ENCODE measurements at places on chromosomes 12 and 14. TPM values are rescaled to one million over a fixed set of nuclear protein-coding genes. Genes with fewer than 3 reads are reported as not detected.

Gene CPM
- not detected for total RNA-seq

GRCh38 chr14:53567236-53567780 lies 389.3 kb downstream of the BMP4 start:
- DNase-seq: no peak

Gene EIF2S3B
- total RNA-seq: 4.1 TPM

GRCh38 chr12:32893458-32893857 lies 3.1 kb downstream of the PKP2 start:
- no peak for DNase-seq

Gene CCDC60
- total RNA-seq: 3.8 TPM

DNA sequence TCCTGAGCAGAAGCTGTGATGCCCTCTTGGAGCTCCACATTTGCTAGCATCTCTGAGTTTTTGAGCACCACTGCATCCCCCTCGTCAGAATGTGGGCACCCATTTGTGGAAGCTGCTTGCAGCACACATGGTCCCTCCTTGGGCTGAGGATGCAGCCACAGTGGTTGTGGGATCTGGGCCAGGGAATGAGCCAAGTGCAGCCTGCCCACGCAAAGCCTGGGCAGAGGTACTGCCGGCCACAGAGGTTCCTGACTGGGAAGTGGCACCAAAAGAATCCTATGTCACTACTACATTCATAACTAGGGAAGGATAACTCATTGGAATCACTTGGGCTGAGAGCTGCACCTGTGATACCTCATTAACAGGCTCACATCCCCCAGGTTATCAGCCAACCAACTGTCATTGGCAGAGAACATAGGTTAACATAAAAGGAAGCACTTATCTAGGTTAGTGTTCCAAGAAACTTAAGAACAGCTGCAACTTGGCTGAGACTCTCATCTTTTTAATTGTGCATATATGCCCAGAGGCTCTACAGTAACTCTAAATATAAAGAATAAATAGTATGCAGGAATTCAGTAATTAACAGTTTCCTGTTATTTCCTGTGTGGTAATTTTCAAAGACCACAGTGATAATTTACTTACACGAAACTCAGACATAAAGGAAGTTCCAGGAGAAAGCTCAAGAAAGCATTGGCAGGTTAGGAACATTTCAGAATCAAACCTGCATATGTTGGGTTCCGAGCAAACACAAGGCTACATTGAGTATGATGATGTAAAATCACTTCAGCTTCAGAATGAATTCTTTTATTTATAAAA lies 145.3 kb downstream of the BCAT1 start:
- no peak for DNase-seq

DNA sequence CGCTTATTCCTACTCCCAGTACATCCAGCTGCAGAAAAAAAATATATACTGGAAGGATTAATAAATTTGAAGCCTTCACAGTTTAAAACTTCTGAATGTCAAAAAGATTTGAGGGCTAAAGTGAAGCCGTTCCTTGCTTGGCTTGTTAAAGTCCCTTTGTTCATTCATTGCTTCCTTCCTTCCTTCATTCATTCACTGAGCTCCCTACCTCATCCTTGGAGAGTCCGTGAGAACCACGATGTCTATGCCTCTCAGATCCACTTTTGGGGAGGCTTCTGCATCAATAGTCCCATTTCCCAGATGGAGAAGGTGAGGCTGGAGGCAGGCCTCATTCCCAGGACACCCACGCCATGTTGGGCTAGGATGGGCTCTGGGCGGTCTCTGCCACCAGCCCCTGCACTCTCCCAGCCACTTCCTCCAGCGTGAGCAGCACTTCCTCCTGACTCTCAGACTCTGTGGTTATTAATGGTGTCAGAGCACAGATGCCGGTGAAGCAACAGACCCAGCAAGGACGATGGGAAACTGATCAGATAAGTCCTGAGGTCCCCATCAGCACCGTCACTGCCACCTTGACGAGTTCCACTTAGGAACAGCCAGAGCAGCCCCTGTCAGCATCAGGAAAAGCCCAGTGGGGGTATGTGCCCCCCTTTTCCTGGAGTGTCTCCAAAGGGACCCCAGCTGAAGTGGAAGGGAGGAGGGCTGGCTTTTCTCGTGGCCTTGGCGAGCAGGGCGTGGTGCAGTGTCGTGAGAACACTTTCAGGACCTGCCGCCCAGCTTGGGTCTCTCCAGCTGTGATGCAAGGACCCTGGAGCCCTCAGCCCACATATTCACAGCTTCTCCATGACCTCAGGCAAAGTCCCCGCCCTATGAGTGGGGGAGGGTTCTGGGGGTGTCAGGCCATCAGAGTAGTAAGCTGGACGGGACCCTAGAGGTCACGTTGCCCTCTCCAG lies 21.2 kb downstream of the ASB2 start:
- no peak for DNase-seq

Gene FGF23
- not detected for total RNA-seq

DNA sequence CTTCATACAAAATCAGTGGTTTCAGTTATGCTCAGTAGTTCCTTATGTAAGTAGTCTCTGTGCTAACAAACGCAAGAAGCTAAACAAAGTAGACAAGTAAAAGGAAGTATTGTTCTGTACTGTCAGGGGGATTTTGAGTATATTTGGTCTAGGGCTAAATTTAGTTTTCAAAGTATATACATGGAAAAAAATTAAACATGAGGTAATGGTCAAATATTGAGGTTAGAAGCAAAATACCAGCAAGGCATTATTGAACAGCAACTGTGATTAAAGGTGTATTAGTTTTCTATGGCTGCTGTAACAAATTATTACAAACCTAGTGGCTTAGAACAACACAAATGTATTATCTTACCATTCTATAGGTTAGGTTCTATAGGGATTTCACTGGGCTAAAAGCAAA lies 18.8 kb downstream of the GNG2 start:
- DNase-seq: no peak

Gene MAP3K9
- total RNA-seq: 20.0 TPM

Gene C12orf50
- total RNA-seq: 0.25 TPM

DNA sequence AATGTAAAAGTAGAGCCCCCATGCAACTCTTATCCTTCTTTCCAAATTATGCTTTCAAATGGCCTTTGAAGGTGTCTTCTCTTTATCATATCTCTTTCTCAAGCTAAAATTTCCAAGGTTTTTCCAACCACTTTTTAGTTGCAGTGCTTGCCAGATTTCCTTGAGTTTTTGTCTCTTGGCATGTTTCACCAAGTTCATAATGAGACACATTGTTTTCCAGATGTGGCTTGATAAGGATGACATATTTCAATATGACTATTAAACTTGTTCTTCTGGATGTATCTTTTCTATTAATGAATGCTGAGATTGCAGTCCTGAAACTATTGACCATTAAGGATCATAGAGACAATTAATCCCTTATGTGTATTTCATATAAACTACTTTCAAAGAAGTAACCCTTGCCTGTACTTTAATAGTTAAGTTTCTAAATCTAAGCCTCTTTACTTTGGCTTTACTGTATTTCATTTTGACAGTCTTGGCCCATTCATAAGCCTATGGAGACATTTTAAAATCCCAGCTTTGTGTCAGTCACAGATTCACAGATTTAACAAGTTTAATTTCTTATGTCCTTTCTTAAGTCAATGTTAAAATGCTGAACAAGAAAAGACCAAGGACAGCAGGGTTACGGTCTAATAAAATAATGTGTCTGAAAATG lies 151.5 kb downstream of the LRFN5 start:
- no peak for DNase-seq

GRCh38 chr12:128693771-128694170 lies 130.0 kb downstream of the SLC15A4 start:
- no peak for DNase-seq

DNA sequence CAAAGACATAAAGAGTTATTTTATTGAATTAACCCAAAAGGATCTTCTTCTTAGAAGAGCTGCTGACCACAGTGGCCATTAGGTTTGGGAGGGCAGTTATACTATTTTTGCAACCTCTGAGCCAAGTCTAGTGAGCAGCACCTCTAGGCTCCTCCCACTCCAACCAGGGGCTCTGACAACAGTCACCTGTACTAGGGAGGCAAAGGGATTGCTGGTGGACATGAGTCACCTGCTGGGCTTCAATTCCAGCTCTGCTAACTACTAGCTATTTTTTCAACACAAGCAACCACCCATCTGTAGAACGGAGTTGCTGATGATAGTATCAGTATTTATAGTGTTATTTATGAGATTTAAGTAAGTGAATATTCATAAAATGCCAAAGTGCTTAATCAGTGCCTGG lies 166.0 kb downstream of the KLHL28 start:
- DNase-seq: no peak

Gene APOLD1
- 0.86 TPM for total RNA-seq

DNA sequence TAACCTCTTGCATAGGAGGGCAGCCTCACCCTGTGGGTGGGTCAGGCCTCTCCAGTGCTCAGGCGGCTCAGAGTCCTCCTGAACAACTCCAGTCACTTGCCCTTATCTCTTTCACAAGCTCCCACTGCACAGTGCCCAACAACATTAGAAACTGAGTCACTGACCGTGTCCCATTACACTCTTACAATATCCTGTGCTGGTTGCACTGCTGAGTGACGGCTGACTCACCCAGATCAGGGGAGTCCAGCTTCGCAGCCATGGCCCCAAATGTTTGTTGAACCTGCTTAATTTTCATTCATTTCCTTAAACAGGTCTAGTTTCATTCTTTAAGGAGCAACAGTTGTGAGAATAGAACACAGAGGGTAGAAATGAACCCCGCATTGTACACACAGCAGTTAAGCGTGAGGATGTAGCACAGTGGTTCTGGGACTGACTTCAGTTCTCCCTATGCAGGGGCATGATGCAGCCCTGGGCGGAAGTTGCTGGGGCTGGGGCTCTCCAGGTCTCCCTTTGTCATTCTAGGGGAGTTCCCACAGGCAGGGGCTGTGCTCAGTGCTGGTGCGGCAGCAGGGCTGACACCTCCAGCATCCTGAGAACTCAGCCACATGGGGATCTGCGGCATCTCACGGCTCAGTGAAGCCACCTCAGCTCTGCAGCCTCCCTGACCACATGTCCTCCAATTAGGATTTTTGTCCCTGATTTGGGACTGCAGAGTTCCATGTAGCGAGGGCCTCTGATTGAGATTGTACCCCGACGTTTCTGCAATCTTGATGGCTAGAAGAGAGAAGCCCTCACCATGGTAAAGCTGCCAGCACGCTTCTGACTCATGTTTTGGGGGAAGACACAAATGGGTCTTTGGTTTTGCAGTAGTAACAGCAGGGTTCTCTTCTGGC lies 16.1 kb downstream of the GPR68 start:
- DNase-seq: no peak

DNA sequence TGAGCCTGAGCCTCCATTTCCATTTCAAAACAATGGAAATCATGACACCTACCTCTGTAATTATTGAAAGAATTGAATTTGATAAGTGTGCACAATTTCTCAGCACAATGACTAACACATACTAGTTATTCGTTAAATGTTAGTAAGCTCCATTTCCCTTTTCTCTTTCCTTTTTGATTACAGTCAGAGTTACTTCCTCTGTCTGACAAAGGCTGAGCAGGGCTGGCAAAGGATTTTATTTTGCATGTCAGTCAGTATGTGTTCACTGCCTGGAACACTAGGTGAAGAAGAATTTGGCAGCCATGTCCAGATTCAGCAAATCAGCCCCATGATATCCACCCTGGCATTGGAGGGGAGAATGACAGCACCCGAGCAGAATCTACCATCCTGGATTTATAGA lies 12.2 kb upstream of the RHOJ start:
- DNase-seq: no peak

DNA sequence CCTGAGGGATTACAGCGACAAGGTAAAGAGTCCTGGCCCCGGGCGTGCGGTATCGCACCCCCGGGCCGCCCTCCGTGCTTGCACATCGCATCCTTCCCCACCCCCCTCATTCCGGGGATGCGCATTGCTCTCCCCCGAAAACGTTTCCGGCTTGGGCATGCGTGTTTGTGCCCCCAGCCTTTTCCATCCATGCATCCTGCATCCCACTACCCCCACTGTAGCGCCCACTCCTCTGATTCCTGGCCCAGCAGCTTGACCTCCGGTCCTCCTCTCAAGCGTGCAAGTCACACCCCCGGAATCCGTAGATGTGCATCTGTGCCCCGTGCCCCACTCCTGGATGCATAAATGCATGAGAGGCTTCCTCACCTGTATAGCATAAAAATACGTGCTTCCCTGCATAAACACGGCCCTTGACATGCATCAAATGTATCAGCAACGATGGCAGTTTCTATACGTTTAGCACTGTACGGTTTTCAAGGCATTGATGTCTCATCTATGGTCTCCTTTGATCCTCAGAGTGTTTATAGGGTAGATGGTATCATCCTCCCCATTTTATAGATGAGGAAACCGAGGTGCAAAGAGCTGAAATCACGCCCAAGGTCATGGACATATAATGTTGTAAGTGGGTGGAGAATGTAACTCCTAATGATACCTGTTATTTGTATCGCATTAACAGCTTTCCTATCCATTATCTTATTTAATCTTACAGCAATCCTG lies 484 bp downstream of the RIC8B start:
- no peak for DNase-seq

GRCh38 chr14:101776344-101776743 lies 14.8 kb downstream of the PPP2R5C start:
- DNase-seq: no peak

DNA sequence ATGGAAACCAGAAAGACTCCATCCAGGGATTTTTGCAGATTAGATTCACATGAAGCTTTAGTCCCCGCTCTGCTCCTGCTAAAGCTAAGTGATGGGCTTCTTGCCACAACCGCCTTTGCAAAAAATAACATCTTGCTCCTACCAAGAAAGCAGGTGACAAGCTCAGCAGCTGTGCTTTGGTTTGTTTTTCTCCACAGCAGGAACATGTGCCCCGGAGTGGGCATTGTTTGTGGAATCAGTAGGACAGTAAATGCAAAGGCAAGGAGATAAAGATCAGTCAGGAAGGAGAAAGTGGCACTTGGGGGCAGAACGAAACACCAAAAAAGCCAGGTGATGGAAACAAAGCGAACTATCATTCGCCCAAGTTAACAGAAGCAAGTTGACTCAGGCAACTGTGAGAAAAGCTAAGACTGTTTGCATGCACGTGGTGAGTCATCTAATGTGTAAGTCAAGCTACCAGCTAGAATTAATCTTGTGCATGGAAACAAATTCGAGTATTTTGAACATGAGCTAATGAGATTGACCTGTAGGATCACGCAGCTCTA lies 165.5 kb upstream of the PLXNC1 start:
- no peak for DNase-seq

All from glutamatergic neuron (in vitro differentiated cells).